ENCODE measurements at places on chromosomes 7 and 10.

DNA sequence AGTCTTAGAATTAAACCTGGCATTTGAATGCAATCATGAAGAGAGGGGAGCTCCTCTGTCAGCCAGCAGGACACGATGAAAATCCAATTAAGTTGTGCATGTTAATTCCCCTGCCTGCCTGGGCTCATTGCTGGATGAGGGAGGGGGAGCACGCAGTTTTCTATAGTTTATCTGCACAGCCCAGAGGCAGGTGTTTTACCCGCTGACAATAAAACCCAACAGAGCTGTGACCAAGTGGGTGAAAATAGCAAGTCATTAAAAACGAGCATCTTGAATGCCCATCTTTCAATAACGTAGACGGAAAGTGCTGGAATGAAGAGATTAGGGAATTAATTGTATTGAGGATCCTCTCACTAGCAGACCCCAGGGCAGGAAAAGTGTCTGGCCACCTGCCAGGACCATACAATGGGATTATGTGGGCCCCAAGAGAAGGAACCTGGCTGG, 100.1 kb upstream of the FAM20C start:
- DNase-seq: no peak

DNA sequence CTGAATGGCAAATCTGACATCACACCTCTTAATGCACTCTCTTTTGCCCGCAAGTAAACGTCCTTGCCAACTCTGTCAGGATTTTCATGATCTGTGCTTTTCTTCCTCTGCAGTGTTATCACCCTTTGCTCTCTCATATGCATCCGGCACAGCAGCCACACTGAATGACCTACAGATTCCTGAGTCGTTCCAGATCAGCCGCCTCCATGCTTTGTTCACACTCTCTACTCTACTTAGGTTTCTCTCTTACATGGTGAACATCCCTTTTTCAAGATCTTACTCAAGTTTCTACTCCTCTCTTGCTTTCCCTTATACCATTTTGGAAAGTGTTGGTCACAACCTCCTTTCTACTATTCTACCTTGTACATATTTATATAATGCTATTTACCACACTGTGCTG, 127.7 kb upstream of the AOAH start:
- no peak for DNase-seq

- no peak for DNase-seq
Measured at GRCh38 chr7:29190349-29191045, 4.1 kb upstream of the CHN2 start.

GRCh38 chr10:116429288-116429977, 1.8 kb downstream of the PNLIPRP3 start:
- no peak for DNase-seq

GRCh38 chr10:123884907-123885381, 6.7 kb downstream of the CPXM2 start:
- DNase-seq: no peak

DNA sequence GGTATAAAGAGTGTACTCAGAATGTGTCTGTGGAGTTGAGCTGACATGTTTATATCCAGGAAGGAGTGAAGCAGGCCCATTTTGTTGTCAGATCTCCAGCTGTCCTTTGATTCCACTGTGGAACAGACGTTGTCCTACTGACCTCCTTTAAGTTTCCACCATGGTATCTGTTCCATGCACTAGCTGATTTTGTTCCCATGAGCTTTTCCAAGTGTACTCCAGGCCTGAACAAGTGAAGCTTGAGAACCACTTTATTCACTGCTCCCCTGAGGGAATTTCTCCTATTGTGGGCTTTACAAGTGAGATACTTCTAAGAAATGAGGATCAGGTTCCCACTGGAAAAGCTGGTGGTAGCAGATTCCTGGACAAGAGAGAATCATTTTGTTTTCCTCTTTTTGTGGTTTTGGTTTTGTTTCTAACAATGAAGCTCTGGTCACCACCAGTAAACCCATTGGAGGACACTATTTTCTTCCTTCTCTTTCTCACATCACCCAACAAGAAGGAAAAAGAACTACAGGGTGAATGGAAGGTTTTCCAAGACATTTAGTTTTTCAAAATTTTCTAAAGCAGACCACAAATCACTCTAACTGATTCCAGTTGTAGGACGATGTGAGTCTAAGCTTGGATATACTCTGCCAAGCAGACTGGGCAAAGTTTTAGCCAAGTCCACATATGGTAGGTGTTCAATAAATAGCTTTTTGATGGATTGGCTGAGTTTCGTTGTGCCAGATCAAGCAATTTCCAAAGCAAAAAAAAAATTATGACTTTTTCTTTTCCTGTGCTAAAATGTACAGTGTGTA, 144.2 kb downstream of the JCAD start:
- DNase-seq: no peak

DNA sequence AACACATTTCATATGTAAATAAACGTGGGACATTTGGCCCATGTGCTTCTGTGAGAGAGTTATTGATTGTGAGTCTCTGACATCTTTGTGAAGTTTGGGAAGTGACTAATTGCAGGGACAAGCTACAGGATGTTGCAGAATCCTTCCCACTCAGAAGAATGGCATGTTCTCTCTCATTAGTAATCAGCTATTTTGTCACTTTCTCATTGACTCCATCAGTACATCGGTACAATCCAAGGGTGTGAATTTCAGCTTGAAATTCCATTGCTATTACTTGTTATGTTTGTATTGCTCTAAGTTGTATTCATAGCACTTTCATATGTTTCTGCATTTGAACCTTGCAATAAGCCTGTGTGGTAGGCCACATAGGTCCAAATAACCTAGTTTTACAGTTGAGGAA, 100.0 kb upstream of the KCNMA1 start:
- no peak for DNase-seq

- no peak for DNase-seq
Measured at GRCh38 chr7:130372402-130373165, 7.7 kb upstream of the CPA1 start.

- DNase-seq: no peak
Measured at GRCh38 chr10:133235265-133235855, 2.3 kb upstream of the VENTX start.

GRCh38 chr7:22356701-22357310, at the start of gene RAPGEF5:
RAPGEF5 (minus strand) TSS chr7:22357154; CDS start chr7:22357060, 94 bp downstream.
- DNase-seq: no peak

DNA sequence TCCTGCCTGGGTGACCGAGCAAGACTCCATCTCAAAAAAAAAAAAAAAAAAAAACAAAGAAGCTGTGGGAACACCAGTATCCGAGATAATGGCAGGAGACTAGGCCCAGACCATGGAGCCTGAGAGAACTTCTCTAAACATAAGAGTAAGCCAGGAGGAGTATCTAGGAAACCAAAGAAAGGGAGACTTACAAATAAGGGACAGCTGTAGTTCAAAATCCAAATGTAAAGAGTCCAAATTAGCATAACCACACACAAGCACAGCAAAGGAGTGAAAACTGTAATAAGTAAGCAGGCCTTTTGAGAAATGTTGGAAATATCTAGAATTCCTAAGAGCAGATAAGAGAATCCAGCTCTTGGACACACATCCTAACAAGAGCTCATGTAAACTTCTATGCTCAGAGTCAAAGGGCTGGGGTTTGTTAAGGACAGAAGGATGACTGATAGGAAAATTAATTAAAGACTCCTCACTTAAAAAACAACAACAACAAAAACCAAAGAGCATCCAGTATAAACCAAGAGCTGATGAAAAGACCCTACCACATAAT, 15.8 kb downstream of the ZNF25 start:
- DNase-seq: no peak

DNA sequence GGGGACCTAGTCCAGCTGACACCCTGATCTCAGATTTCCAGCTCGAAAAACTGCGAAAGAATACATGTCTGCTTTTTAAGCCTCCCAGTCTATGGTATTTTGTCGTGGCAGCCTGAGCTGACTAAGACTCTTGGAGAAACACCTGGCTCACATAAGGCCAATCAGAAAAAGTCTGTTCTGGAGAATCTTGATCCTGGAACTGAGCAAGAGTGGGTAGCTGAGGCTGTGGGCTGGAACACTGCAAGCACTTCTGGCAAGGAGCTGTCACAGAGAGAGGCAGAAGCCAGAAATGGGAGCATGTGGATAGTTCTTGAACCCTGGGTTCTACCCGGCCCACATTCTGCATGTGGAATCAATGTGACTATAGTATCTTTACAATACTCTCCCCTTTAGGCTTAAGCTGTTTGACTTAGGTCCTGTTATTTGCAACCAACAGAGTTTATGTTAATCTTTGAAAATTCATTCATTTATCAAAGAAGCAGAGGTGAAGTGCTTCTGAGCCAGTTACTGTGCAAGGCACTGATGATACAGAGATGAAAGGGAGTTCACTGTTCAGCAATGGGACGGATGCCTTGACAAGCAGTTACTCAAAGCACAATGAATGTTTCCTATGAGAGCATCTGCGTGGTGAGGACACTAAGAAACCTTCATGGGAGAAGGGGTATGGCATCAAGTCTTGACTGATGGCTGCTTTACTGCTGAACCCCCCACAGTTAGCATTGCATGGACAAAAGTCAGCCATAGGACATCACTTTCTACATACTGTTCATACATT, 4.4 kb upstream of the C10orf90 start:
- DNase-seq: no peak

DNA sequence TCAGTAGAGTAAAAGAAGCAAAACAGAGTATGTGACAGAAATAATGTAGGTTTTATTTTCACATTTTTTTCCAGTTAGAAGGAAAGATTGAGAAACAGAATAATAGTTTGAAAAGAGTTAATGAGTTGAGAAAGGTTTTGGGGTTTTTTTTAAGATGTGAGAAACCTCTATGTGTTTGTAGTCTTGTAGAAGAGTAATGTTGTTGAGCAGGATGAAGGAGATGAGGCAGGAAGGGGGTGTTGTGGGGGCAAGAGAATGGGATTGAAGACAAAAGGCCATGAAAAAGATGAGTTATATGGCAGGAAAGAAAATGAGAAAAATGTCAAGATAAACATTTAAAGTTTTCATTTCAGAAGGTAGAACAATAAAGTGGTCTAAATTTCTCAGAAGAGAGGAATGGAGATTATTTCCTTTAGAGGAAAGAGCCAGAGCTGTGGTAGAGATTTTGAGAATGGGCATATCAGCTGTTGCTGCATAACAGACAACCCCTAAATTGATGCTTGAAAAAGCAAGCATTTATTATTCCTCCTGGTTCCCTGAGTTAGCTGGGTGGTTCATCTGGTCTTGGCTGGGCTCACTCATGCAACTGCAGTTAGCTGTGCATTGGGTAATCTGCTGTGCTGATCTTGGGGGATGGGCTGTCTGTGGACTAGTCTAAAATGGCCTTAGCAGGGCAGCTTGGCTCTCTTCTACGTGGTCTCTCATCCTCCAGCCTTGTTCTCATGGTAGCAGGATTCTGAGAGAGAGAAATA, 27.1 kb downstream of the PCGF5 start:
- DNase-seq: no peak

- DNase-seq: no peak
Measured at GRCh38 chr7:95899919-95900513, 127.7 kb downstream of the DYNC1I1 start.

GRCh38 chr7:7959979-7960670, 8.5 kb upstream of the GLCCI1 start:
- no peak for DNase-seq

- no peak for DNase-seq
Measured at GRCh38 chr7:103316380-103316941, 19.2 kb downstream of the PMPCB start.

Data from stimulated activated CD8-positive, alpha-beta memory T cell treated with anti-CD3 and anti-CD28 coated beads, Interleukin-4, amount 100 ng/mL, for 24 hours (primary cell).